ENCODE measurements at places on chromosomes 5 and 9.

DNA sequence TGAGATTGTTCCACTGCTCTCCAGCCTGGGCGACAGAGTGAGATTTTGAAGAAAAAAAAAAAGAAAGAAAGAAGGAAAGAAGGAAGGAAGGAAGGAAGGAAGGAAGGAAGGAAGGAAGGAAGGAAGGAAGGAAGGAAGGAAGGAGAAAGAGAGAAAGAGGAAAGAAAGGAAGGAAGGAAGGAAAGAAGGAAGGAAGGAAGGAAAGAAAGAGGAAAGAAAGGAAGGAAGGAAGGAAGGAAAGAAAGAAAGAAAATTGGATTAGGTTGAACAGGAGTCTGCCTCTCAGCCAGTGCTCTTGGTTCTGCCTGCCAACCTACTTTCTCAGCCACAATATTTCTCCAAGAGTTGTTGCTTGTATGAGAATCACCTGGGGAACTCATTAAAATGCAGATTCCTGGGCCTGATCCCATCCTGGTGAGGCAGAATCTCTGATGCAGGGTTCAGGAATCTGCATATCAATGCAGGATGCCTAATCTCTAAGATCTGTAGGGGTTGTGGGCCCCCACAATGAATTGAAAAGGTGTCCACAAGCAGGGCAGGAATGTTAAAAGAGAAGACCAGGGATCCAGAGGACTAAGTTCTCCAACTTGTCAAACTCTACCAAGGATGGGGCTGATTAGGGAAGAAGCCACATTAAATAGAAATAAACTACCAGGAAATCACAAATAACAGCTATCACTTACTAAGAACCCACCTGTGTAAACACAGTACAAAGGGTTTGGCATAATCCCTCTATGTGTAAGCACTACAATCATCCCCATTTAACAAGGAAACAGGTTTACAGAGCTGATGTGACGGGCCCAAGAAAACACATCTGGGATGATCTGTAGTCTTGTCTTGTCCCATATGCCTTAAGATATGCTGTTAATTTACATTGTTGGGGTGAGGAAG lies 23.4 kb upstream of the GALNT10 start:
- no peak for DNase-seq

DNA sequence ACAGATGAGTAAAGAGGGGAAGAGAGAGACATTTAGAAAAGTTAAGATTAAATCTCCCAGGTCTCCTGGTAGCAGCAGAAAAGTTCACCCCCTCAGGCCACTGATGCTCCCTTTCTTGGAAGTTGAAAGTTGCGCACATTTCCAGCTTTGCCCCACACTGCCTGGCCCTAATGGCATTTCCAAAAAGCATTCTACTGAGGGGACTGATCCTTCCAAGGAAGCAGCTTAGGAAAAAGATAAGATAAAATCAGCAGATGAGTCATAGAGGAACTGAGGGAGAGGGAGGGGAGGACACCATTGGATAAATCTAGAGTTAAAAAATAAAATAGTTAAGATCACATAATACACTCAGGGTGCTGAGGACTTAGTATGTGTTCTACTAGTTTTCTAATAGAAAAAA lies 67.6 kb upstream of the SLC12A2 start:
- DNase-seq: no peak

DNA sequence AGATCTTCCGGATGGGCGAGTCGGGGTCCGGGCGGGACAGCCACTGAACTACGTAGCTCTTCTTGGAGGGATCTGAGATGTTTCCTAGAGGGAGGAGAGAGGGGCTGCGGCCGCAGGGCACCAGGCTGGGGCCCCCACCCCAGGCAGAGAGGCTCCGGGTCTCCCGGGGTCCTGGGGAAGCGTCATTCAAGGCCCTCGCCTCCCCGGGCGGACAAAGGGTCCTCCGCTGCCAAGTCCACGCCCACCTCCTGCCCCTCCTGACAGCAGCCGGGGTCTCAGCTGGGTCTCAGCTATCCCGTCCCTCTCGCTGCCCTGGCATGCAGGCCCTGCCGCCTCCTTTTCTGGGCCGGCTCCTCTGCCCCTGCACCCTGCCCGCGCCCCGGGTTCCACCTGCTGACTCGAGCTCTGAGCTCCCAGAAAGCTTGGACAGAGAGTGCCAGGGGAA lies 61.5 kb downstream of the ZNF354C start:
- no peak for DNase-seq

DNA sequence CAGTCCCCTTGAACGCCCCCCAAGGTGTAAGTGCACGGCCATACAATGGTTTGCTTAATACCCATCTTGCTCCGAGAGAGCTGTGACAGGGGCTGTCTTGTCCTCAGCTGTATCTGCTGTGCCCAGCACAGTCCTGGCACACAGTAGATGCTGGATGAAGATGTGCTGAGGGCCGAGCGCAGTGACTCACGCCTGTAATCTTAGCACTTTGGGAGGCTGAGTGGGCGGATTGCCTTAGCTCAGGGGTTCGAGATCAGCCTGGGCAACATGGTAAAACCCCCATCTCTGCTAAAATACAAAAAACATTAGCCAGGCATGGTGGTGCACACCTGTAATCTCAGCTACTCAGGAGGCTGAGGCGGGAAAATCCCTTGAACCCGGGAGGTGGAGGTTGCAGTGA lies 53.6 kb downstream of the C9orf50 start:
- DNase-seq: no peak

DNA sequence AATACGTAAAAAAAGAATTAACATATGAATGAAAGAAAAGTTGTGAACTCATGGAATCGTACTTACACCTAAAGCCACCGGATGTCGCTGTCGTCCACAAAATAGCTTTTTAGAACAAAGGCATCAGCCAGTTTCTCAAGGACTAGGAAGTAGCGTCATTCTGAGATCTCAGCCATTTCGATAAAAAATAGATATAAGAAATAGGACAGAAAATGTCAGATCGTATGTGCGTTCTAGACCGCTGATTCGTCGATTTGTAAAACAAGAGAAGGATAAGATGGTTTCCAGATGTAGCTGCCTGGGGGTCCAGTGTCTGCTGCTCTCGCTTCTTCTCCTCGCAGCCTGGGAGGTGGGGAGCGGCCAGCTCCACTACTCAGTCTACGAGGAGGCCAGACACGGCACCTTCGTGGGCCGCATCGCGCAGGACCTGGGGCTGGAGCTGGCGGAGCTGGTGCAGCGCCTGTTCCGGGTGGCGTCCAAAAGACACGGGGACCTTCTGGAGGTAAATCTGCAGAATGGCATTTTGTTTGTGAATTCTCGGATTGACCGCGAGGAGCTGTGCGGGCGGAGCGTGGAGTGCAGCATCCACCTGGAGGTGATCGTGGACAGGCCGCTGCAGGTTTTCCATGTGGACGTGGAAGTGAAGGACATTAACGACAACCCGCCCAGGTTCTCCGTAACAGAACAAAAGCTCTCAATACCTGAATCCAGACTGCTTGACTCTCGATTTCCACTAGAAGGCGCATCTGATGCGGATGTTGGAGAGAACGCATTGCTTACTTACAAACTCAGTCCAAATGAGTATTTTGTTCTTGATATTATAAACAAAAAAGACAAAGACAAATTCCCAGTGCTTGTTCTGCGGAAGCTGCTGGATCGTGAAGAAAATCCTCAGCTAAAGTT lies at the start of gene PCDHA10:
TSS of gene PCDHA10 (plus strand) at position 126 of the 903 bp plus-strand sequence. CDS start at position 278, 152 bp downstream.
- no peak for DNase-seq

DNA sequence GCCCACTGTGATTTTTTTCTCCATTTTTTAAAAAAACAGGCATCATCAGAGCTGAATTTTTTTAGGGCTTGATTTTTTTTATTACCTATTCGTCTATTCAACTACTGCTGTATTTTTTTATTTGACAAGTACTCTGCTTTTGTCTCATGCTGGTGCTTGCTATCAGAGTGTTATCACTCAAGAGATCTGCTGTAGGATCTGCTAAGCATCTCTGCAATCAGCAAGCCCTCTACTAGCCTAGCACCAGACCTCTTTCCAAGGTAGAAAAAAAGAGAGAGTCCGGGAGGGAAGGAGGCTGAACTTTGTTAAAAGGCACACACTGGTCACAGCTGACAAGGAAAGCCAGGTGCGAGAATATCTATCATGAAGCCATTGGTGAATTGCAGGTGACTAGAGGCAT lies 413.8 kb upstream of the CCNH start:
- DNase-seq: no peak

DNA sequence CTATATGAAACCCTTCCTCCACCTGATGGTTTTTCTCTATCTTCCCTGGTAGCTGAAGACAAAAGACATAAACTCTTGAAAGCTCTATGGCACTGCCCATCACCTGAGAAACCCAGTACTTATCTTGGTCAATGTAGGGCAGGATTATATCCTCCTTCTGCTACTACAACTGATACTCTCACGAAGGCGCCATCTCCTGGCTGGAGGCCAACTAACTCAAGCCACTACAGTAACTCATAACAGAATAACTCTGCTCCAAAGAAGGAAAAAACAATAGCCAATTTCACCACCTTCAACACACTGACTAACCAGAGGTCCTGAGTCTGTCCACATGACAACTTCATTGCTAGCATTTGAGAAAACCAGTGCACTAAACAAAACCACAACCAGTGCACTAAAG lies 409.2 kb downstream of the CETN3 start:
- DNase-seq: no peak

DNA sequence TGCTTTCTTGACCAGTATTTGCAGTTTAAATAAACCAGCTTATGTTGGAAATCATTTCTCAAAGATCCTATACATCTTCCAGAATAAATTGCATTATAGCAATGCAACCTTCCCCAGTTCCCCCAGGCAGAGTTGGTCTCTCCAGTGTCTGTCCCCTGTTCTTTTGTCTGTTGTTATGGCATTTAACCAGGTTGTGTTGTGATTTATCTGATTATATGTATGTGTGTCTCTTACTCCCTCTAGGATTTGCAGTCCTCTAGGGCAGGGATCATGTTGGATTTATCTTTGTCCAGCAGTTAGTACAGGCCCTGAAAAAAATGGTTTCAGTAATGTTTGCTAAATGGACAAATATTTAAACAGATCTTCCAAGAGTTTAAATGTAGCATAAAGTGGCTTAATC lies 17.3 kb downstream of the GARNL3 start:
- DNase-seq: no peak

- DNase-seq: no peak
Measured at GRCh38 chr9:98409719-98410118, 154.3 kb upstream of the TBC1D2 start.

DNA sequence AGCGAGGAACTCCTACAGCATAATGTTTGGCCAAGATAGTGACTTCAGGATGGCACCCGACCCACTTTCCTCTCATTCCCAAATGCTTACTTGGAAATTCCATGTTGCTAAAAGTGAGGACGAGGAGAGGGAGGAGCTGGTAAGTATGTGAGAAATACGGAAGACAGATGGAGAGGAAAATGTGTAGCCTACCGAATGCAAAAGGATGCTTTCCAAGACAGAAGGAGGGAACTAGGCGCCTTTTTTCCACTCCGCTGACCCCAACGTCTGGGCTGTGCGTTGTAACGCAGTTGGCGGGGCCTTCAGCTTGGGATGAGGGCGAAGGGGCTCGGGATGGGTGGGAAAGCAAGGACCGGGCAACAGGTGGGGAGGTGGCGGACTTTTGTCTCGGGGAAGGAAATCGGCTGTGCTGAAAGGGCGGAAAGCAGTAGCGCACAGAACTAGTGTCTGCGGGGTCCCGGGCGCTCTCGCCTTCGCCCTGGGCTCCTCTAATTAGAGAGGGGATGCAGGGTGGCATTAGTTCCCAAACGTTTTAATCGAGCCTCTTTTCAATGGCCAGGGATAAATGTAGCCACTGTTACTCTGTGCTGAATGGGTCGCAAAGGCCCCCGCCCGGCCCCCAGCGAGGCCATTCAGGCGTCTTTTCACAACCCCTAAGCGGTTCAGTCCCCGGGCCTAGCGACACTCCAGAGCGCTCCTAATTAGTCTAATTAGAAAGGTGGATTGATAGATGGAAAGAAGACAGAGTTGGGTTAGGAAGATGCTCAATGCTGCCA lies 12.6 kb downstream of the FOXD1 start:
- no peak for DNase-seq

- no peak for DNase-seq
Measured at GRCh38 chr5:158752656-158752973, 347.1 kb downstream of the EBF1 start.

GRCh38 chr5:58183078-58183785 lies 276.7 kb downstream of the PLK2 start:
- no peak for DNase-seq

GRCh38 chr9:72280913-72281500 lies 84.0 kb downstream of the ZFAND5 start:
- peak; percentile 62 for DNase-seq

DNA sequence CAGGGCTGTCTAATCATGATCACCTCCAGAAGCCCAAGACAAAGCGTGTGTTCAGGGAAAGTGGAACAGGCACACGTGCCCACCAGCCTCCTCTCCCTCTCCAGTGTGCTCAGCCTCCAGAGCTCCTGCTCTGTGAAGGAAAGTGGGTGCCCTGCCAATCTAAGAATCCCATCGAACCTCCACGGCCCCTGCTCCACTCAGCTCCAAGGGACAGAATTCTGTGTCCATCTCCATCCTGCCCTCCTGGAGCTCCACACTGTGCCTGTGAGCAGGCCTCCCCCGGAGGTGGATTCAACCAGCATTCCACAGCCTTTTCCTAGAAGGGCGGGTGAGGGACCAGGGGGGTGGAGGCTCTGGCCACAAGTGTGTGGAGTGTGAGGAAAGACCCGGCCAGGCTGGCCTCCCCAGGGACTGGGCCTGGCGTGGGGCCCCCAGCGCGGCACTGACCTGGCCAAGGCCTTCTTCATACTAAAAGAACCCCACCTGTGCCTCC lies 6.0 kb downstream of the EEIG1 start:
- no peak for DNase-seq

GRCh38 chr5:68347536-68347935 lies 132.0 kb downstream of the PIK3R1 start:
- no peak for DNase-seq

DNA sequence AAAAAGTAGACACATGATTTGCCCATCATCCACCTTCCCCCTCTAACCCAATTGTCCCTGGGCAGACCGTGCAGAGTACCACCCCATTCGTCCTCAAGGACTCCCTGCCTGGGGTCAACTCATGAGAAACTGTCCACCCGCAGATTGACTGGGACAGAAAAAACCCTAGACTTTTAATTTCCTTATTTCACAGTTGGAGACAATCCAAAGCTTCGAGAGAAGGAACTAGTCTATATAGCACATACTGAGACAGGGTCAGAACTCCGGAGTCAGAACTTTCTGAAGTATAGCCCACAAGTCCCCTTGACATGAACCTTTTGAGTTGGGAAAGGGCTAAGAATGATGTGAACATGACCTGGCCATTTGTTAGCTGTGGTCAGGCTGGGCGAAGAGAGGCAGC lies 7.5 kb upstream of the GPX3 start:
- DNase-seq: no peak

Data from stimulated activated CD4-positive, alpha-beta T cell treated with anti-CD3 and anti-CD28 coated beads, Interleukin-2, amount 100 ng/mL, for 48 hours (primary cell).